ENCODE measurements at places on chromosomes 2 and 18.

DNA sequence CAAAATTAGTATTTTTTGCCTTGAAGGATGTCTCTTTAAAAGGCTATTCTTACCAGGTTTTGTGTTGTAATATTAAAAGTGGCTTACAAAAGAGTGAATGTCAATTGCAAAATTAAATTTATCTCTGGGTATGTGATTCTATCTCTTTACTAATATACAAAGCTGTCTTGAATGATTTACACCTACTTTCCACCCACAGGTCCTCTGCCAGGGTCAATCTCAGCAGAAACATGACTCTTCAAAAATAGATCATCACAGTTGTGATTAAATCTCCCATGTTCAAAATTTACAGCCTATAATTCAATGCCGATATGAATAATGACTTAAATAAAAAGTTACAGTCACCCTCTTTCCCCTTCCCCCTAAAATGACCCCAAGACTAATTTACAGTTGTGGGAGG lies 78.8 kb downstream of the SLC8A1 start:
- DNase-seq = no peak

GRCh38 chr2:83342860-83343329 lies 1116.2 kb downstream of the SUCLG1 start:
- no peak for DNase-seq

DNA sequence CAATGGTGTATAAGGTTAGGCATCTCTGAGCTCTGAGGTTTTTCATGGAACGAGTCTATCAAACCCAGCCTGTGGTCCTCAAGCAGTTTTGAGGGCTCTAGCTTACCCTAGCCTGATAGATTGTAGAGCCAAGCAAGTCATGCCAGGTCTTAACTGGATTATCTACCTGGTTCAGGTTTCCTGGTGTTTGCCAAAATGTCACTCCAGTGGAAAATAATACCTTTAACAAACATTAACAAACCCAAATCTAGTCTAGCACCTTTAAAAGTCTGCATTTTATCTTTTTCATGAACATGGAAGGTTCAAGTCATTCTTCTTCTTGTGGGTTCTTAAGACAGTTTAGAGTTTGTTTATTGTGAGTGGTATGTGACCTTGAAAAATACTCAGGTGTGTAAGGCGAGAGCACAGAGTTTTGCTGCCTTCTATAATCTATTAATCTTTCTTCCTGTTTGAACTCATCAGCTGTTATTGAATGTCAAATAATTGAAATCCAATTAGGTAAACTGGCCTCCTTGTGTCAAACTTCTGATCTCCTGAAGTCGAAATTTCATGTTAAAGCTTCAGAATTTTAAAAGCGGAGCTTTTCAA lies 13.4 kb upstream of the ADGRF3 start:
- DNase-seq = no peak

DNA sequence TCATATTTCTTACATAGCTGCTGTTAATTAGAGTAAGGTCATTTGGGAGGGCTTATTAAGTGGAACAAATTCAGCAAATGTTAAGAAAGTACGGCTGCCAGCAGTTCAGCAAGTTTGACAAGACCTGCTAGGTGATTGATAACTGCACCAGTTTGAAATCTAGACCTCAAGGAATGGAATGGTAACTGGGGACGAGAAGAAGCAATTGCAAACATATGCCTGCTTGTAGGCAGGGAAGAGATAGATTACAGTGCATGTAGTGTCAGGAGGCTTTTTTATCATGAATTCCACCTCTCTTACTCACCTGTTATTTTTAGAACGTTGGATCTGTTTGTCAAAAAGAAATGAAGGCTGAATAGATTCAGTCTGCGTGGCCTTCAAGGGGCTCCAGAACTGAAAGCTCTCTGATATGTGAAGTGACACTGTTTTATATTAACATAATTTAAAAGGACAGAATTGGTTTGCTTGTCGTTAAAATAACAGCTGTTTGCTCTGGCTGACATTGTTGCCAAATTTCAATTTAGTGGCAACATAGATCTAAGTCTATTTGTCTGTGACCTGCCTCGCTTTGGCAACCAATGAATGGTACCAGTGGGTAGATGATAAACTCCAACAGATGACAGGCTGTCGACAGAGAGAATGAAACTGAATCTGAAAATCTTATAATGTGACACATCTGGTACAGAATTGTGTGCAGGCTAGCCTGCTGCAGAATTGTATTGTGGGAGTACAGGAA lies 199.3 kb downstream of the ZNF407 start:
- DNase-seq = no peak
